Stimulated activated CD4-positive, alpha-beta T cell treated with anti-CD3 and anti-CD28 coated beads, Interleukin-1b, Interleukin-23, amount 100 ng/mL, for 1 hour (primary cell): ENCODE measurements at places on chromosomes 3 and 15.

GRCh38 chr3:138774529-138775253 is 60.0 kb downstream of the PIK3CB start:
- no peak for DNase-seq

GRCh38 chr3:183317886-183318865 is 65.1 kb downstream of the B3GNT5 start:
- DNase-seq, result no peak

- no peak for DNase-seq
Observed at GRCh38 chr3:99013077-99013476, 111.6 kb upstream of the DCBLD2 start.

DNA sequence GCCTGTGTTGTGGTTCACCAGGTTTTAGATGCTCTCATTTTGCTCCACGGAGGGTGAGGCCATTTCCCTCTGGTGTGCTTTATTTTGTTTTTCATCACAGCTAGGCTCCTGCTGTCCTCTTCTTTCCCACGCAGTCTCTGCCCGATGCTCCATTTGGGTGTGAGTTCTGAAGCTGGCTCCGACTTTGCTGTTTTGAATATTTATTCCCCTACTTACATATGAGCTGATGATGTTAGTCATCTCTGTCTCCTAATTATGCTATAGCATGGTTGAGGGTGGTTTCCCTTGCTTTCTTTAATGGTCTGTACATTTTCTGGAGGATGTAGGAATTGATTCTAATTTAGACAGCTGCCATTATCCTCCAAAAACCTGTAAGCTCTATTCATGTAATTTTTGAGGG is 168.1 kb upstream of the MYRIP start:
- no peak for DNase-seq

DNA sequence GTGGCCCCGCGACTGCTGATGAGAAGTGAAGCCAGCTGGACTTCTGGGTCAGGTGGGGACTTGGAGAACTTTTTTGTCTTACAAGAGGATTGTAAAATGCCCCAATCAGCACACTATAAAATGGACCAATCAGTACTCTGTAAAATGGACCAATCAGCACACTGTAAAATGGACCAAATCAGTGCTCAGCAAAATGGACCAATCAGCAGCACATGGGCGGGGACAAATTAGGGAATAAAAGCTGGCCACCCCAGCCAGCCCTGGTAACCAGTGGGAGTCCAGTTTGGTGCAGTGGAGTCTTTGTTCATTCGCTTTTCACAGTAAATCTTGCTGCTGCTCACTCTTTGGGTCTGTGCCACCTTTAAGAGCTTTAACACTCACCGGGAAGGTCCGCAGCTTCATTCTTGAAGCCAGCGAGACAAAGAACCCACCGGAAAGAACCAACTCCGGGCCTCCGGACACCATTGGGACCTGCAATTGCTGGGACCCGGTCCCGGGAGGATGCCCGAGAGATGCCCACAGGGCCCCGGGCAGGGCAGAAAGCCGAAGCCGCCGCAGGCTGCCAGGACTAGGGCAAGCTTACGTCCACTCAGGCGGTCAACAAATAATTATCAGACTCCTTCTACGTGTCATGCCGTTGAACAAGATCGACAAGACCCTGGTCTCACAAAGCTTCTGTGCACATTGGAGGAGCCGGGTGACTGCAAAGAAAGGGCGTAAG is 8.3 kb upstream of the NR2E3 start:
- DNase-seq, result no peak

DNA sequence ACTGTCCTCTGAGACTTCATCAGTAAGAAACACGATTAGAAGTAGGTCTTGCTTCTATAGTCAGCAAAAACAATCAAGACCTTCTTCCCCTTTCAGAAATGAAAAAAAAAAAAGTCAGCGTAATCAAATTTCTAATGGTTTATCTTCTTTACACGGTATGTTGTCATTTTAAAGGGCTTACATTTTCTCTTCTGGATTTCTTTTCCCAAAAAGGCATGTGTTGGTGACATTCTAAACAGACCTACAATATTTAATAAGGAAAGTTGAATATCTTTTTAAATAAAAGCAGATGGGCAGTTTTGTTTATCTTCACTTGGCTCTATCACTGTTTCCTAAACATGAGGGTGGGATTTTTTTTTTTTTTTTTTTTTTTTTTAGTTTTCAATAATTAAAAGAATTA is 197.3 kb upstream of the ADAMTS9 start:
- no peak for DNase-seq

GRCh38 chr15:94912760-94913159 is 681.4 kb downstream of the MCTP2 start:
- no peak for DNase-seq

DNA sequence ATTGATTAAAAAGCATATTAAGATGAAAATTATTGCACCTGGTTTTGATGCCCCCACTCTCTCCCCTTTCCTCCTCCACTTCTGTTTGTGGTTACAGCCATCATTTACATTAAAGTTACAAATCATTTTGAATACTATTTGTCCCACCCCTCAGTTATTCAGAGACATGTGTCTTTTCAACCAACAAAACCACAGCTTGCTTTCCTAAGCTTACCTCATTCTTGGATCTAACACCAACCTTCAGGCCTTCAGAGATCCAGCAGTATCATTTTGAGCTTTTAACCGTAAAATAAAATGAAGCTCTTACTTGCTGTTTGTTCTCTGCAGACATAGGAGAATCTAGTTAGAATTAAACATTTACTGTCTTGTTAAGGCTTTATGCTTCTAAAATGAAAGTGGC is 4.7 kb downstream of the PXYLP1 start:
- DNase-seq, result no peak

GRCh38 chr3:46406443-46406787 is 451 bp downstream of the CCR5AS start:
- DNase-seq, result no peak

DNA sequence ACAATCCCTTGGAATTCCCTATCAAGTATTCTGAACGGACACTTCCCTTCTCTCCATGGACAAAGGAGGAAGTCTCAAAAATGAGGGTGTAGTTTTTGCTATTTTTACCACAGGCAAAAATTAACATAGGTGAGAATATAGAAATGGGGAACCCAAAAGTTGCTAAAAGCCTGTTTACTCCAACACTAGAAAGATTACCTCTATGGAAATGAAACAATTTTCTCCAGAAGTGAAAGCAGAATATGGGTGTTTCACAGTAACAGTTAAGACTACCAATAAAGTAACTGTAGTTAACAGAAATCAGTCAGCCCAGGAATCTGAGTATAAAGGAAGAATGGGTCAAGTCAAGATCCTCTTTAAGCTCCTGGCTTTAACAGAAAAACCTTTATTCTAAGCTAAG is 9.3 kb downstream of the TRA2B start:
- DNase-seq, result no peak

DNA sequence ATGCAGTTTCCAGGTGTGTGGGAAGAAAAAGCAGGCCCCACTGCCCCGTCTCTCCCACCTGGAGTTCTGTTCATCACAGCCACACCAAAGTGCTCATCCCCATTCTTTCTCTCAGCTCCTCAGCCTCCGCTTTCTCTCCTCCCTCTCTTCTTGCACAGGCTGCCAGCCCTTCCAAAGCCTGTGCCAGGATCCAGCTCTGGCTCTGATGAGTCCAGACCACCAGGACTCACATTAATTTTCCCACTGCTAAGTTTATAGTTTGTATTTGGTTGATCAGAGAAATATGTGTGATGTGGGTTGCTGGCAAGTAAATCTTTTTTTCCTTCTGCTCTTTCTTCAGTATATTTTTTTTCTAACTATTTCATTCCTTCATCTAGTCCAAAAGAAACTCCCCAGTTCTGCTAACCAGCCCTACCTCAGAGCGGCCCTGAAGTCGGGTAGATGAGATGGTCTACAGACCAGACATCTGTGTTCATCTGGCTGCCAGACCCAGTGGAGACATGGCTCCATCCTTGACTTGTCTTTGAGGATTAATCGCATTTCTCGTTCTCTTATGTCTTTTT is 49.8 kb downstream of the BOC start:
- DNase-seq, result no peak

- DNase-seq, result no peak
Observed at GRCh38 chr15:26051761-26052675, 188.9 kb upstream of the ATP10A start.

DNA sequence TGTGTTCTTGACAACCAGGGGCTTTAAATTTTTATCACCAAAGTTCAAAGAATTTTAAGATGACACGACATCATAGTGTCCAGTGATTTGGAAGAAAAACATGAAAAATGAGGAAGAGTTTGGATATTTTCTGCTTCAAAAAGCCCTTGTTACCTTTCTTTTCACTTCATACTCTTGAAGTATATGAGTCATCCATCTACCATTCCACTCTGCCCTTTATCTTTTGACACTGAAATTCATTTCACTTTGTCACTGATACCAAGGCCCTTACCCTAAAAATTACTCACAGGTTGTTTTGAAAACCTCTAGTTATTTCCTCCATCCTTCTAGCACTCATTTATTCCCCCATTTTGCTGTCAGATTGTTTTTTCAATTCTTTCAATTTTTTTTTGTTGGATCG is 42.7 kb downstream of the OR5H15 start:
- DNase-seq, result no peak

DNA sequence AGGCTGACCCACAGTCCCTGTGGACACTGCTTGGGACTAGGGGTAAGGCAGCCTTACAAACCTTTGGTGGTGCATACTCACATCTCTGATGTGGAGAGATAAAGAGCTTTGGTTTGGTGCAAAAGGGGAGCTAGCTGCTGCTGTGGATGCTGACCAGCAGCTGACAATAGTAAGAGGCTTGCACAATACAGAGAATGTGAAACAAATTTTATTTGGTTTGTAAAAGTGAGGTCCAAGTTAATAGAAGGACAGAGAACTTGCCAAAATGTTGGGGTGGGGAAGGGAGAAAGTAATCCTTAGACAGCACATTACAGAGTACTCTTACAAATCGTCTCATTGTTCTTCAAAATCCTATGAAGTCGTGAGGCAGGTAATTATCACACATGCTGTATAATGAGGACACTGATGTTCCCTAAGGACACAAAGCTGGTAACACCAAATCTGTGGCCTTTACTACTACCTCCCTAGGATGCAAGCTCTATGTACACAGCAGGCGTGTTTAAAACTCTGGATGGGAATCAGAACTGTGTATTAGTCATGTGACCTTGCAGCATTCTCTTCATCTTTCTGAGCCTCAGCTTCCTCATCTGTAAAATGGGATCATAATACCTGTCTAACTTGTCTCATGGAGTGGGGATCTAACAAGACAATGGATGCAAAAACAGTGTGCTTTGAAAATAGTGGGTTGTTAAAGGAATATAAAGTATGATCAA is 21.6 kb downstream of the ARHGAP31 start:
- no peak for DNase-seq

- no peak for DNase-seq
Observed at GRCh38 chr3:100198579-100199269, 62.1 kb upstream of the TBC1D23 start.

GRCh38 chr3:134369231-134369741 is 5.0 kb downstream of the AMOTL2 start:
- DNase-seq, result no peak

DNA sequence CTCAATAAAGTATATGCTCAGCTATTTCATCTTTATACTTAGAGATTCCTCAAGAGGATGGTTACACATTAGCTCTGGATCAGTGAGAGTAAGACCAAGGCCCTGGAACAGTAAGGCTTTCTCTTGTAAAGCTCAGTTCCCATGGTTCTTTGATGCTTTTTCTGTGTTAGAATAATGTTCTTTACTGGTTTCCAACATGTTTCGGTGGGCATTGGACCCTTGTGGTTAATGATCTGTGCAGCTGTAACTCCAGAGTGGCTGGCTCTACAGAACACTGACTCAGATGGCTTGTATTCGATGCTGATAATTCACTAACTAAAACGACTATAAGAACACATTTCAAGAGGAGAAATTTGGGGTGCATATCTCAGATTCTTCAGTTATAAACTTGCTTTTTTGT is 114.7 kb downstream of the AKAP13 start:
- no peak for DNase-seq

- no peak for DNase-seq
Observed at GRCh38 chr3:37718632-37719031, 143.0 kb upstream of the CTDSPL start.

DNA sequence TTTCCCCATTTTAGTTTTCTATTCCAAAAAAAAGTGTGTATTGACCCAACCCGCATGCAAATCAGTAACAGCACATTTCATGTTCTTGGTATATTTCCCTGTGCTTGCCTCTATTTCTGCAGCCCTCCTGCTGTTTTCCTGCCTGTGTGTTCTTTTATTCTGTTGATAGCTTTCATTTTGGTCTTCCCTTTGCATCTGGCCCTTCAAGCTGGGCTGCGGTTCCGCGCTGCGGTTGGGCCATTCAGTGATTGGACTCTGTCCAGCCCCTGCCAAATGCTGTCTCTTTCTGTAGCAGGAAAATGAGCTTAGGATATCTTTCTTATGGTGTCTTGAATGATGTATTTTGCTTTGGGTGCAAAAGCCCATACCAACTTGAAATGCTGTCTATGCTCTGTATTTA is 49.9 kb downstream of the ZNF621 start:
- no peak for DNase-seq

DNA sequence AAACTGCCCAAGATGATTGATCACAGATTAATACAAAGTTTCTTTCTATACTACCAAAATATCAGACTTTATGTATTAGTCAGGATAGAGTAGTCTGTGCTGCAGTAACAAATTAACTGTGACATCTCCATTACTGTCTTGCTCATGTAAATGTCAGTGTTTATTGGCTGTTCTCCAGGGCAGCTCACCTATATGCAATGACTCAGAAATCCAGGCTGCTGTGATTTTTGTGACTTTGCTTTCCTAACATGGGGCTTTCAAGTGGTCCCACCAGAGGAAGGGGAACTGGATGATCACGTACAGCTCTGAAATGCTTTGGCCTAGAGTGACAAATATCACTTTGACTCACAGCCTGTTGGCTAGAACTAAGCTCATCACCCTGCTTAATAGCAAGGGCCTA is 12.9 kb downstream of the PLS1 start:
- no peak for DNase-seq

DNA sequence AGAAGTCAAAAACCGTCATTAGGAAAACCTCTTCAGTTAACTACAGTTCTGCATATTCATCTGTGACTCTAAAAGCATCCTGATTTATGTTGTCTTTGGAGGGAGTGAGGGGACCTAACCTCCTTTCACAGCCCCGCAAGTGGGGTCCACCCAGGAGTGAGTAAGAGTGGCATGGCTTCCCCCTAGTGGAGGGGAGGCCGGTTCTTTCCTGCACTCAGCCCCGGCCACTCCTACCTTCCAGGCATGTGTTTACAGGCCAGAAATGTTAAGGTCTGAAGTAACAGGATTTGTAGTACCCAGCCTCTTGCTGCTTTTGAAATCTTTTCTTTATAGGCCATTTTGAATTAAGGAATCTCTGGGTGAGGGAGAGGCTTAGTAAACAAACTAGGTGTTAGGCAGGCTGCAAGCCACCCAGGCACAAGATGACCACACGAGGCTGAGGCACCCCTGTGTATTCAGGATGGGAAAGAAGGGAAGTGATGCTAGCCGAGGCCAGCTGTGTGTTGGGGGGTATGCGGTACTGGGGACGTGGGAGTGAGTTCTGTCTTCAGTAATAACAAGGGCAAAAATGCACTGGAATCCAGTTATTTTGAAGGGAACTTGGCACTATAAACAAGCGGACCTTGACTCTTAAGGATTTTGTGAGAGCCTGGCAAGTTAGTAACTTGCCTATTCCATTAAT is 50.5 kb downstream of the CTDSPL start:
- DNase-seq, result no peak

GRCh38 chr3:112143251-112143650 is 10.2 kb upstream of the GCSAM start:
- no peak for DNase-seq

GRCh38 chr3:67123914-67124313 is 125.8 kb downstream of the KBTBD8 start:
- DNase-seq, result no peak
